ENCODE measurements at places on chromosomes 3 and 15.

- DNase-seq, result no peak
These were observed 20.7 kb downstream of the CRYGS start for GRCh38 chr3:186523434-186523833.

DNA sequence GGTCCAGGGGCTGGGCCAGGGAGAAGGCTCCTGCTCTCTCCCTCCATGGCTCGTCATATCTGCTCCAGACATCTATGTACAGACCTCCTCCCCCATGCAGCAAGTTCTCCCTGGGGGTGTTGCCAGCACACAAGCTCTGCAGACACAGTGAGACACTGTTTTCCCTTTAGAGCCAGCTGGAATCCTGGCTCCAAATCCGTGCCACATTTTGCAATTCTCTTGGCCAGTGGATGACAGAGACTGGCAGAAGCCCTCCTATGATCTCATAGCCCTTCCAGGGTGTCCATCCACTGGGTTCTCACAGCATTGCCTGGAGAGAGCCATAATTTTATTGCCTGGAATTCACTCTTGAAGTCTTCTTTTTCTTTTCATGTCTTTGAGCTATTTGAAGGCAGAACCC is 203.9 kb downstream of the TLE3 start:
- DNase-seq, result peak; percentile 30

DNA sequence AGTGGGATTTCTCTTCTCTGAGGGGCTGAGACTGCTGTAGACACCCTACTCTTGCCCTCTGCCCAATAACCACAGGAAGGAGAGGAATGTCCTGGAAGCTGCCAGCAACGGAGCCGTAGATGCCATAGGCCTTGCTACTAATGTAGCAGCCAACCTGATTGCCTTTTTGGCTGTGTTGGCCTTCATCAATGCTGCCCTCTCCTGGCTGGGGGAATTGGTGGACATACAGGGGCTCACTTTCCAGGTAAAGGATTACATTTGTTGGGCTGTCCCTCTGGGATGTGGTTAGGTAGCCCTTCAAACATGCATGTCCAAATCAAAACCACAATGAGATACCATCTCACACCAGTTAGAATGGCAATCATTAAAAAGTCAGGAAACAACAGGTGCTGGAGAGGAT is 16.1 kb downstream of the SLC28A2 start:
- DNase-seq, result peak; percentile 61

DNA sequence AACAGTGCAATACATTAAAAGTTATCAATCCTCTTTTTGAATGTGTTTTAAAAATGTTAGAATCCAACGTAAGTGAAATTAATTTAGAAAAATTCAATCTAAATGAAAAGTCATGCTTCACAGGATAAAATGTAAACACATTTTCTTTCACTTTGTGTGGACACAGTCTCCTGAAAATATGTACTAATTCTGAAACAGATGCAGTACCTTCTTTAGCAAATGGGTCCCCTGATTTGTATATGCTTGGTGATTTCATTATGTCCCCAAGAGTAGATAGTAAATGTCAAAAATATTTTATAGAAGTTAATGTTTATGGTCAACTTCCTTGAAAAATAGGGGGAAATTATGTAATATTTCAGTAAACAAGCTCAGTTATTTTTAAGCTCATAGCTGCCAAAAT is 28.9 kb downstream of the FOXP1 start:
- no peak for DNase-seq

DNA sequence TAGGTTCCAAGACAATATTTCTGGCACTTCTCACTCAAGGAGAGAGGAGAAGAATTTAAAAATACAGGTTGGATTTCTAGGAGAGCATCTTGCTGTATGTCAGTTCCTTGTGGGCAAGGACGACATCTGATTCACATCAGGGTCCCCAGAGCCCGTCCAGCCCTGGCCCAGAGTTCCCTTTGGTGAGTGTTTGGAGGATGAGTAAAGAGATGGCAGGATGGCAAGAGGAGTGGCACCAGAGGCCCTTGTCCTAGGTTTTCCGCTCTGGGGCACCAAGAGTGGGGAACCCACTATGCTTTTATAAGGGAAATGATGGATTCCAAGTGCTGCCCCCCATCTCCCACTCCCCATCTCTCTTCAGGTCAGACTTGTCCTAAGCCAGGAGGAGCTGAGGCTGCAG is 181.8 kb downstream of the TBC1D2B start:
- no peak for DNase-seq

GRCh38 chr15:58460116-58460790 is 28.5 kb downstream of the LIPC start:
- no peak for DNase-seq
